ENCODE measurements at places on chromosomes 11 and 22. TPM values are rescaled to one million over a fixed set of nuclear protein-coding genes. Genes with fewer than 3 reads are reported as not detected.

- peak; percentile 17 for DNase-seq
Measured at GRCh38 chr11:21321530-21321929, 652.1 kb downstream of the NELL1 start.

MAP6 gene
- 10.4 TPM for total RNA-seq

DNA sequence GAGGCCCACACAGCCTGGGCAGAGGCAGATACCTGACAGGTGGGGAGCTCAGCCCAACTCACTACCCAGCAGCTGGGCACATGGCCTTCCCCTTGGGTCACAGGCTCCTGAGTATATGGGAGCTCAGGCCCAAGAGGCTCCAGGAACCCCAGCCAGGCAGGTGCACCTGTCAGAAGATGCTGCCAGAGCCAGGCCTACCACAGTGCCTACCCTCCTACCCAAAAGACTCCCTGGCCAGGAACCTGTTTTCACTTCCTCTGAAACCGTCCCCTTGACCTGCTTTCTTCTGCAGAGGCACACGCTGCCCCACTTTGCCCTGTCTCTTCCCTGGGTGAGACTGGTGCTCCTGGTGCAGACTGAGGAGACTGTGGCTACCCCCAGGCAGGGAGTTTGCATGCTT, 2.9 kb downstream of the CHID1 start:
- no peak for DNase-seq

KCNK4 gene
- total RNA-seq, result 3.6 TPM

GRCh38 chr11:1894759-1895158, 3.1 kb upstream of the PRR33 start:
- DNase-seq, result no peak

RAD9A gene
- 9.4 TPM for total RNA-seq

KRTAP5-7 gene
- total RNA-seq, result not detected

- DNase-seq, result no peak
Measured at GRCh38 chr22:30885591-30885990, 83.0 kb downstream of the MORC2 start.

GRCh38 chr11:37786214-37786755, 1188.2 kb upstream of the RAG2 start:
- no peak for DNase-seq

DNA sequence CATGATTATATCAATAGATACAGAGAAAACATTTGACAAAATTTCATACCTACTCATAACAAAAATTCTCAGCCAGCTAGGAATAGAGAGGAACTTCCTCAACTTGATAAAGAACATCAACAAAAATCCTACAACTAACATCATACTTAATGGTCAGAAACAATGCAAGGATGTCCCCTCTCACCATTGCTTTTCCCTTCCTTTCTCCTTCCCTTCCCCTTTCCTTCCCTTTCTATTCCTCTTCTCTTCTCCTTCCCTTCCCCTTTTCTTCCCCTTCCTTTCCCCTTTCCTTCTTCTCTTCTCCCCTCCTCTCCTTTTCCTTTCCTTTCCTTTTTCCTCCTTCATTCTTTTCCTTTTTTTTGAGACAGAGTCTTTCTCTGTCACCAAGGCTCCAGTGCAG, 418.3 kb upstream of the B3GAT1 start:
- DNase-seq, result no peak

DNA sequence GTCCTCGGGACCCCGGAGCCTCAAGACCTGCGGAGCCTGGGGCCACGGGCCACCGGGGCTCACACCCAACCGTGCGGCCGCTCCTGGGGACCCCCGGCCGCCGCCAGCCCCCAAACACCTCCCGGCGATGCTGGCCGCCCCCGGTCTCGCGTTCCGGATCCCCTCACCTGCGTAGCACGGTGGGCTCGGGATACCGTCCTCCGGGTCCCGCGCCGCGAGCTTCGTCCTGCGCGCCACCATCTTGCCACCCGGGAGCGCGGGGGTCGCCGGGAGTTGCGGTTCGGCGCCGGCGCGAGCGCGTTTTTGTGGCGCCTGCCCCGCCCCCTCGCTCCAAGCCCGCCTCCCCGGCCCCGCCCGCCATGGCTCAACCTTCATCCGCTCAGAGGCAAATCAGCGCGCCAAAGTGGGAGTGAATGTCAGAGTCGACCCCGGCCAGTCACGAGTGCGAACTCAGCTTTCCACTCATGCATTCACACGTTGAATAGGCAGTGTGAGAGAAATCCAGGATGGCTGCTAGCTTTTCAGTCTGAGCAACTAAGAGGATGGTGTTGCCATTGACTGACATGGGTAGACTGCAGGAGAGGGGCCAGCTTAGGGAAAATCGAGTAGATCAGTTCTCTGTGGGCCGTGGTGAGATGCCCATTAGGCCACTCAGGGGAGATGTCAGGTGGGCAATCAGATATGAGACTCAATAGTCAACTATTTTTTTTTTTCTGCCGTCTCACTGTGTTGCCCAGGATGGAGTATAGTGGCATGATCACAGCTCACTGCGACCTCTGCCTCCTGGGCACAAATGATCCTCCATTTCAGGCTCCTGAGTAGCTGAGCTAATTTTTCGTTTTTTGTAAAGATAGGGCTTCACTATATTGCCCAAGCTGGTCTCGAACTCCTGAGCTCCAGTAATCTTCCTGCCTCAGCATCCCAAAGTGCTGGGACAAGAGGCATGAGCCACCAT, 28.3 kb downstream of the SERHL2 start:
- DNase-seq, result peak; percentile 81

- DNase-seq, result no peak
Measured at GRCh38 chr11:40816976-40817375, 642.5 kb downstream of the LRRC4C start.

DNA sequence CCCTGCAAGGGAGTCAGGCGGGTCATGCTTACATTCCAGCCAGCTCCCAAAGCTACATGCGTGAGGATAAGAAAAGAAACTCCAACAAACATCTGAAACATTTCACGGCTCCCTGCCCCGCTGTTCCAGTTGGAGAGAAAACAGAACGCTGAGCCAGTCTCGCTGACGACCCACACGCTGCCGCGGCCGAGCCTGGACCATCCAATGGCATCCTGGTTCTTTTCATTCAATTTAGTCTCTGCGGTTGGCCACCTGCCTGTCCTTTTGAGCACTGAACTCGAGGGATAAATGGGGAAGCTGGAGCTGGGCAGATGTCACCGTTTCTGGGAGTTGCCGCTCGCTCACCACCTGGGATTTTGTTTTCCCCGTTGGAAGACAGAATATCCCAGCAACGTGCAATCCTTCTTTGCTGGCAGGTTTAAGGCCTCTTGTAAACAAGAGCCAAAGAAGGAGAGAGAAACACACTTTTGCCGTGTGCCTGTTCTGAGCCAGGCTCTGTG, 45.3 kb upstream of the SHISAL1 start:
- DNase-seq, result peak; percentile 74

CLNS1A gene
- 93.4 TPM for total RNA-seq

GRCh38 chr11:92843455-92843854, 126.0 kb upstream of the MTNR1B start:
- DNase-seq, result peak; percentile 75

GRCh38 chr11:70716986-70717775, 318.9 kb downstream of the CTTN start:
- no peak for DNase-seq

DNA sequence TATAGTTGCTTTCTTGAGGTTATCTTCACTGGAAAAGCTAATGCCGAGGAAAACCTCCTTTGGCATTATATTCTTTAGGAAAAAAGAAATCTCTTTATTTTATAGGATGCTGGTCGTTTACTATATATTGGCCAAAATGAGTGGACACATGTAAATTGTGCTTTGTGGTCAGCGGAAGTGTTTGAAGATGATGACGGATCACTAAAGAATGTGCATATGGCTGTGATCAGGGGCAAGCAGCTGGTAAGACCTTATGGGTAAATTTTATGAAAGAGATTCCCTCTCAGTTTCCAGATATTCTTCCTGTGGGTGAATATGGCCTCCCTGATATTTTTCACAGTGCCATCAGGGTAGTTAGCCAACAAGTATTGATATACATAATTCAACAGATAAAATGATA, 29.4 kb upstream of the TTC36 start:
- DNase-seq, result no peak

PRODH gene
- total RNA-seq, result 4.6 TPM

SUSD2 gene
- total RNA-seq, result 12.3 TPM

SCGB1D2 gene
- not detected for total RNA-seq

GRCh38 chr11:35173011-35173511, 34.1 kb downstream of the CD44 start:
- no peak for DNase-seq

DNA sequence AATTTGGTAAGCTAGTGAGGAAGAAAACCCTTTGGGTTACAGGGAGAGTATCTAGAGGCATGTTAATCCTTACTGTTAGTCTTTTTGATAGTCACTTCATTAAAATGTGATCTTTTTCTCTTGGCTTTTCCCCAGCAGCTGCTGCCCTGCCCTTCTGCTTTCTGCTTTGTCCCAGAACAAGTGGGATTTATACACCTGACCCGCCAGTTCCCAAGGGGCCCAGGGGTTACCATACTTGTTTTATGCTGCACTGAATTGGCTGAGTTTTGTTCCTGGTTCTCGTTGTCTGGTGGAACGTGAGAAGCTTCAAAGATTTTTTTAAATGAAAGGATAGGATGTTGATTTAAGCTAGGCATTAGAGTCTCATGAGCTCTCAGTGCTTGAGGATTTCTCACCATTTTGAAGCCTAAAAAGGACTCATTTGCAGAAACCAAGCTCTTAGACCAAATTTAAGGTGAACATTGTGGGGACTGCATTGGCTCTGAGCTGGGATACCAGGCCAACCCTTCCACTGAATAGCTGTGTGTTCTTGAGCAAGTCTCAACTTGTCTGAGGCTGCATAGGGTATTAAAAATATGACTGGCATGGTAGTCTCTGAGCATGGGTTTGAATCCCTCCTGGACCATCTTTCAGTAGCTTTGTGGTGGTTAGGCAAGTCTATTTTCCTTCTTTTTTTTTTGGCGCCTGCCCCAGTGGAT, 6.6 kb downstream of the LIMK2 start:
- DNase-seq, result no peak

PANX3 gene
- total RNA-seq, result not detected

THY1 gene
- 148 TPM for total RNA-seq
